Natural killer cell (primary cell): ENCODE measurements at places on chromosomes 2 and 18.

DNA sequence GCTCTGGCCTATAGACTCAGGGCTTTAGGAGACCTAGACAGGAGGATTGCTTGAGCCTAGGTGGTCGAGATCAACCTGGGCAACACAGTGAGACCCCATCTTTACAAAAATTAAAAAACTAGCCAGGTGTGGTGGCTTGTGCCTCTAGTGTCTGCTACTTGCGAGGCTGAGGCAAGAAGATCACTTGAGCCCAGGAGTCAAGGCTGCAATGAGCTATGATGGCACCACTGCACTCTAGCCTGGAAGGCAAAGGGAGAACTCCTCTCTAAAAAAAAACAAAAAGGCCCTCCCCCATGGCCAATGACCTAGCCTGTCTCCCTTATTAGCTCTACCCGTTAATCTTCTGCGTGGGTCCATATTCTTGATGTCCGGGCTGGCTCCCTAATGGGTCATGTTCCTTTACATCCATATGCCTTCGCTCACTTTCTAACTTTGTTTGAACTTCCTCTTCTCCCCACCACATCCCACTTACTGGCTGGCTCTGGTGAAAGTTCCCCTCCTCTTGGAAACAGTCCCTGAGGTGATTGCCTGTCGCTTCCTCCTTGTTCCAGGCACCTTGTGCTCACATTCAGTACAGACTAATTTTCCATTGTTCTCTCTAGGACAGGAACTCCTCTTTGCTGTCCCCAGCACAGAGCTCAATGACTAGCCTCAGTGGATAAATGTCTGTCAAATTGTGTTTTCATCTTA lies 103.0 kb downstream of the AFF3 start:
- no peak for DNase-seq
- H3K4me1 ChIP-seq, result no peaks in the 10 kb centered on the region
- H3K4me3 ChIP-seq, result no peak overlapping the region
- H3K27me3 ChIP-seq, result no peaks in the 10 kb centered on the region
- H3K36me3 ChIP-seq, result no peaks in the 10 kb centered on the region

DNA sequence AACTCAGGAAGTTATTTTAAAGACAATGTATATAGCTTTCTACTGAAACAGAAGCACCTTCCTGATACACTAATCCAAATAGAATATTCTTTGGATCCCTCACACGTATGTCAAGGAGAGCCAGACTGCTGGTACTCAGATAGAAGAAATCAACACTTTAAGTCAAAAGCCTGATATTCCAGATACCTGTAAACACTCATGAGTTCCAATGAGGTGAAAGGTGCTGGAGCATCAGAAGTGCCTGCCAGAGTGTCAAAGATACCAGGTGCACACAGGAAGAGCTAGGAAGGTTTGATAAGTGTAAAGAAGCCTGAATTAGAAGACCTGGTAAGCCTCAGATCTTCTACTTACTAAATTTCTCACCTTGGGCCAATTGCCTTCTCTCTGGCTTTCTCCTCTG lies 226.3 kb upstream of the SP5 start:
- H3K27me3 ChIP-seq, result no peaks in the 10 kb centered on the region
- no peak overlapping the region for H3K27ac ChIP-seq
- no peaks in the 10 kb centered on the region for H3K4me1 ChIP-seq

DNA sequence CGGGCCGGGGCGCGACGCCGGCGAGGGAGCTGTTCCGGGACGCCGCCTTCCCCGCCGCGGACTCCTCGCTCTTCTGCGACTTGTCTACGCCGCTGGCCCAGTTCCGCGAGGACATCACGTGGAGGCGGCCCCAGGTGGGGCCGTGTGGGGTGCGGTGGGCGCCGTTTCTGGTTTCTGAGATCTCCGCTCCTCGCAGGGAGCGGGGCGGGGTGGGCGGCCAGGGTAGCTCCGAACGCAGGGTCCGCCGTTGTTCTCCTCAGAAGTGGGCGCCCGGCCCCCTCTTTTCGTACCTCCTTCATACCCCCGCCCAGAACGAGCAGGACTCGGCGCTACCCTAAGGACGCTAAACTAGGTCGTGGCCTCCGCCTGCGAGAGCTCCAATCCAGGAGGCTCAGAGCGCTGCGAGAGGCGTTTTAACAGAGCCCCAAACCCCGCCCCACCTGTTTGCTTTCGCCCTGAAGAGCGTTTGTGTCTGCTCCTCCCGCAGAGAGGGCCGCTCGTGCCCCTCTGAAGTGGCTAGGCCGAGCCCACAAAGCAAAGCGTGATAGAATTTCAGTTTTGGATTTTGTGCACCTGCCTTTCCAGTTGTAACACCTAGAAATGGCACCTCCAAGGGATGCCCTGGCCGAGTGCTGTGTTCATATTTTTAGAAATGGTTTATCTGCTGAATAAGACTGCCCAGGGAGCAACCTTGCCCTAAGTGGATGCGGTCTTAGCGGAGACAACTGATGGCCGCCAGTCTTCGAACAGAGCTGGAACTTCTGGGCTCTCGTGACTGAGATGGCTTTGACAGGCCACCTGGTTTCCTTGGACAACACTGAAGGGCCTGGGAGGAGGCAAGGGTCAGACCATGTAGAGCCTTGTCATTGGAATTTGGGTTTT lies 626 bp downstream of the CAPN10 start:
- peak overlapping the region; percentile 45 for H3K27ac ChIP-seq
- H3K4me1 ChIP-seq, result peaks cover 38% of the 10 kb centered on the region
- DNase-seq, result peak; percentile 78
- H3K4me3 ChIP-seq, result peak overlapping the region; percentile 62

- no peak overlapping the region for H3K27ac ChIP-seq
- H3K4me3 ChIP-seq, result no peak overlapping the region
- peaks cover 2% of the 10 kb centered on the region for H3K27me3 ChIP-seq
- DNase-seq, result no peak
These were observed 177.2 kb downstream of the CELF4 start for GRCh38 chr18:37388413-37388812.

DNA sequence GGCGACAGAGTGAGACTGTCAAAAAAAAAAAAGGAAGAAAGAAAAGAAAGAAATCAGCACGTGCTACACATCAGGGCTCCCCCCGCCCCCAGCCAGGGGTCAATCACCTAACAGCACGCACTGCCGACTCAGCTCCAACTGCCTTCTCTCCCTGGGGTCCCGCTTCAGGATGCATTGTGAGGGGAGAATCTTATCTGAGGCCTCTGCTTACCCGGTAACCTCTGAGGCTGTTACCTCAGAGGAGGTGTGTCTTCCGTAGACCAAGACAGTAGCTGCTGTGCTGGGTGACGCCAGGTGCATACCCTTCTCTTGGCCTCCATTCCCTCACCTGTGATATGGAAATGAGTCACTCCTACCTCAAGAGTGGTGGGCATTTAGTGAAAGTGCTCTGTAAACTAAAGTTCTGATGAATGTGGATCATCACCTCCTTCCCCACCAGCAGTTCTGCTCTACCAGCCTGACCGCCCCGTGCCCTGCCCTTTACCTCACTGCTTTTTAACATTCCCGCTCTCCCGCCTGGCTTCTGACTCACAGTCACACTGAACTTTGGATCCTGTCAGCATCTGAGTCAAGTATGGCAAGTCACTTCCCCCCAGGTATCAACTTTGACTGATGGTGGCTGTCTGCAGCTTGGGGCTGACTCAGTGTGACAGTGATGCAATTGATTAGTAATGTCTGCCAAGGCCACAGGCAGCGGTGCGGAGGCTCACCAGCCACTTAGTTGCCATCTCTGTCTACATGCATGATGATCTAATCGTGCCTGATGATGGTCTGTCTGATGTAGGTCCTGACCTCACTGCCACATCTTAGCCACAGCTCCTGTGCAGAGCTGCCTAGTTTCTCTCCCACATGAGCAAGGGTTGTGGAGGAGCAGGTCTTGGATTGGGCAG lies 20.1 kb downstream of the ARID5A start:
- no peak overlapping the region for H3K27ac ChIP-seq
- H3K4me1 ChIP-seq, result peaks cover 17% of the 10 kb centered on the region
- H3K36me3 ChIP-seq, result peaks cover 15% of the 10 kb centered on the region
- H3K27me3 ChIP-seq, result no peaks in the 10 kb centered on the region
- DNase-seq, result peak; percentile 39

GRCh38 chr2:148645539-148646230 lies 1.1 kb downstream of the EPC2 start:
- H3K36me3 ChIP-seq, result no peaks in the 10 kb centered on the region

- H3K27me3 ChIP-seq, result no peaks in the 10 kb centered on the region
- DNase-seq, result no peak
- H3K27ac ChIP-seq, result no peak overlapping the region
- H3K4me1 ChIP-seq, result no peaks in the 10 kb centered on the region
These were observed 109.5 kb upstream of the ITGB6 start for GRCh38 chr2:160309585-160309984.

GRCh38 chr18:2881840-2882195 lies 35.0 kb downstream of the EMILIN2 start:
- no peak overlapping the region for H3K4me3 ChIP-seq
- no peaks in the 10 kb centered on the region for H3K36me3 ChIP-seq
- peak; percentile 33 for DNase-seq
- H3K27ac ChIP-seq, result no peak overlapping the region

GRCh38 chr2:101341421-101341820 lies 32.9 kb upstream of the RNF149 start:
- H3K27ac ChIP-seq, result no peak overlapping the region
- DNase-seq, result peak; percentile 42
- H3K27me3 ChIP-seq, result no peaks in the 10 kb centered on the region
- no peak overlapping the region for H3K4me3 ChIP-seq
- H3K4me1 ChIP-seq, result peaks cover 13% of the 10 kb centered on the region

DNA sequence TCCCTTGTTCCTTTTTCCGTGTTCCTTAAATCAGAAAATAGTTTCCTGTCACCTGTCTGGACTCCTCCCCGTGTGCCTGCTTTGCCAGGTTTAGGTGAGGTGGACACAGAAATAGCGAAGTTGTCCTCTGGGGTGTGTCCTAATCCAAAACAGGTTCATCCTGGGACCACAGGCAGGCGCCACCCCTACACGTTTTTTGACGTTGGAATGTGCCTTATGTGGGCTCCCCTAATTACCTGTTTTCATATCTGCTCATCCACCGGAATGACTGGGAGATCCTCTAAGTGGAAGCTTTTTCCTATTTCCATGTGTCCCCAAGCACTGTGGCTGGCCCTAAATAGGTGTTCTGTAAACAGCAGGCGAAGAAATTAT lies 49.0 kb upstream of the PAIP2B start:
- no peak overlapping the region for H3K27ac ChIP-seq
- peaks cover 14% of the 10 kb centered on the region for H3K27me3 ChIP-seq

DNA sequence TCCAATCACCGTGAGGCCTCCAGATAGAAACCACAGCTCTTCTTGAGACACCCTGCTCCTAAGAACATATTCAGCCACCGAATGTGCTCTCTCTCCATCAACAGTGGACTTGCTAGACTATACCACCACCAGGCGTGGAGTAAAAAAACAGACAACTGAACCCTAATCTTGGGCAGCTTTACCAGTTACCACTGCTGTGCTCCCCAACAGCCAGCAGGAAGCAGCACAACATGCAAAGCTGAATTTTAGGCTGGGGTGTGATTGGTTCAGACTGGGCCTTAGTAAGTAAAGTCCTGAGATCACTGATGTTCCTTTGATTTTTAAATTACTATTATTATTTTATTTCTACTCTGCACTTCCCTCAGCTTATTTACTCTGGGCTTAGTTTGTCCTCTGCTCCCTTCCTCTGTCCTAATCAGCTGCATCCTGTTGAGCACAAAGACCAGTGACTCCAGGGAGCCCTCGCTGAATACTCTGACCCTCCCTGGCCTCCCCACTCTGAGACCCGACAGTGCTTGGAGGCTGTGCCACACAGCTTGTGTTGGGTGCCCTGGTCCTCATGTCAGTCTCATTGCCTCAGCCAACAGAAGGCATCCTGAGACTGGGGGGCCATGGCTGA lies 21.9 kb downstream of the MRPL35 start:
- no peak overlapping the region for H3K4me3 ChIP-seq
- no peaks in the 10 kb centered on the region for H3K27me3 ChIP-seq
- no peaks in the 10 kb centered on the region for H3K36me3 ChIP-seq
- no peak for DNase-seq

DNA sequence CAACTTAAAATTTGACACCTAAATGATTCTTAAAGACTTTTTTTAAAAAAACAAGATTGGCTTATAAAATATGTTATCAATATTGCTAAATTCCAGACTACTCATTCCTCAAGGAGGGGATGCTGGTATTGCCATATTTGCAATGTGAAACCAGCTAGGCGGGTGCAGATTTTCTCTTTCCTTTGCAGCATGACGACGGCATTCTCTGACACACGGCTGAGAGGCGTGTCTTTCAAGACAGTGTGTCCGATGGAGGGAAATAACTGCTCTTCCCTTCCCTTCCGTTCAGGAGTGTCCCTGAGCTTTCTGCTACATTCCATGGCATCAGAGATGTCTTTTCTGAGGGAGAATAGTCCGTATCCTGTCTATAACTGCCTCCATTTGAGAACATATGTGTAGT lies 38.2 kb upstream of the CNGA3 start:
- no peak overlapping the region for H3K27ac ChIP-seq
- no peaks in the 10 kb centered on the region for H3K27me3 ChIP-seq
- no peaks in the 10 kb centered on the region for H3K36me3 ChIP-seq
- no peak overlapping the region for H3K4me3 ChIP-seq

DNA sequence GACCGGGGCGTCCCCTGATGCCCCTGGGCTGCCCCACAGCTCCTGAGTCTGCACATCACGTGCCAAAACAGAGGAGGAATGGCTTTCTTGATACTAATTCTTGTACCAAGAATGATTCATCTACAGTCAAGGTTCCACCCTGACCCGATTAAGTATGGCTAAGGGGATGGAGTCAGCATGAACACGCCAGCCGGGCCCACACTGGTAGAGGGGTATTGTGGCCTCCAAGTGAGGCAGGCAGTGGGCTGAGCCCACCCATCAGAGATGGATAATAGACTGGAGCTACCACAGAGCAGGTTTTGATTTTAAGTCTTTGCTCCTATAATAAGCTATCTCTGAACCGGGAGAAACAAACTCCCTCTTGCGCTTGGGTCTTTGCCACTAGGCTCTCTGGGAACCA lies 17.9 kb upstream of the GNAL start:
- H3K4me1 ChIP-seq, result no peaks in the 10 kb centered on the region
- H3K4me3 ChIP-seq, result no peak overlapping the region
- H3K27me3 ChIP-seq, result no peaks in the 10 kb centered on the region
- no peak overlapping the region for H3K27ac ChIP-seq
- no peak for DNase-seq

DNA sequence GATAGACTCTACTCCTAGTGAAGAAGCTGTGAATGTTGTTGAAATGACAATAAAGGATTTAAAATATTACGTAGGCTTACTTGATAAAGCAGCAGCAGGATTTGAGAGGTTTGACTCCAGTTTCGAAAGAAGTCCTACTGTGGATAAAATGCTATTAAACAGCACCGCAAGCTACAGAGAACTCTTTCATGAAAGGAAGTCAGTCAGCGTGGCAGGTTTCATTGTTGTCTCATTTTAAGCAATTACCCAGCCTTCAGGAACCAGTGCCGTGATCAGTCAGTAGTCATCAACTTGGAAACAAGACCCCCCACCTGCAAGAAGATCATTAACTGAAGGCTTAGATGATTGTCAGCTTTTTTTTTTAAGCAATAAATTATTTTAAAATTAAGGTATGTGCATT lies 14.0 kb downstream of the USP14 start:
- H3K4me1 ChIP-seq, result no peaks in the 10 kb centered on the region
- H3K4me3 ChIP-seq, result no peak overlapping the region
- H3K27ac ChIP-seq, result no peak overlapping the region
- peaks cover 10% of the 10 kb centered on the region for H3K36me3 ChIP-seq
- no peak for DNase-seq

- H3K36me3 ChIP-seq, result no peaks in the 10 kb centered on the region
- H3K27me3 ChIP-seq, result no peaks in the 10 kb centered on the region
- H3K4me3 ChIP-seq, result no peak overlapping the region
- no peaks in the 10 kb centered on the region for H3K4me1 ChIP-seq
- DNase-seq, result no peak
These were observed 125.5 kb downstream of the CDH7 start for GRCh38 chr18:65876310-65876709.

- no peak overlapping the region for H3K4me3 ChIP-seq
- H3K4me1 ChIP-seq, result peaks cover 6% of the 10 kb centered on the region
- H3K27ac ChIP-seq, result no peak overlapping the region
- DNase-seq, result no peak
- no peaks in the 10 kb centered on the region for H3K27me3 ChIP-seq
These were observed 129.9 kb downstream of the TANC1 start for GRCh38 chr2:159098361-159098760.
